ENCODE measurements at places on chromosomes 5 and 9.

GRCh38 chr5:116377276-116378006, 197.2 kb downstream of the SEMA6A start:
- DNase-seq: no peak

- peak; percentile 42 for DNase-seq
Measured at GRCh38 chr5:123808461-123809380, 296.7 kb downstream of the CSNK1G3 start.

DNA sequence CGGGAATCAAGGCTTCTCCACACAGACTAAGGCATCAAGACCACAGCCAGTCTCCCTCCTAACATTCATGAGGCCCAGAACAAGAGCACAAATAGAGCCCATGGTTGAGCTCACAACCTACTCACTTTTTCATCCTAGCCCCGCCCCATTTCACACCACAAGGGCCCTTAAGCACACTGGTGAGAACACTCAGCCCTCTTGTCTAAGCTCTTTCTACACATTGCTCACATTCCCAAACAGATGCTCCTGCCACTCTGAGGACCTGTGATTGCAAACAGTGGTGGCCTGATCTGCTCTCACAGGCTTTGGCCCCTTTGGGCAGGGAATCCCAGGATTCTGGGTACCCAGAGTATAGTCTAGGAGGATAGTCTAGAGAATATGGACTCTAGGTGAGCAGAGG, 54.0 kb downstream of the FEM1C start:
- no peak for DNase-seq

DNA sequence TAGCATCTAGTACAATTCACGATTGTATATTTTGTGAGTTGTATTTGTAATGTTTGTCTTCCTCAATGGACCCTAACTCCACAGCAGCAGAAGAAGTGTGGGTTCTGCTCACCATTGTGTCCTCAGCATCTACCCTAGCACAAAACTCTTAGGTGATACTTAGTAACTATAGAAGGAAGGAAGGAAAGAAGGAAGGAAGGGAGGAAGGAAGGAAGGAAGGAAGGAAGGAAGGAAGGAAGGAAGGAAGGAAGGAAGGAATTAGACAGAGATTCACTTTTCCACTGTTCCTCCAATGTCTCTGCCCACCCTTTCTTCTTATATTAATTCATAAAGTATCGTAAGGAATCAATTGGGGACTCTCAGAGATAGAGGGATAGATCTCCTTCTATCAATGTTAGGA, 288.2 kb downstream of the NFIB start:
- DNase-seq: no peak

DNA sequence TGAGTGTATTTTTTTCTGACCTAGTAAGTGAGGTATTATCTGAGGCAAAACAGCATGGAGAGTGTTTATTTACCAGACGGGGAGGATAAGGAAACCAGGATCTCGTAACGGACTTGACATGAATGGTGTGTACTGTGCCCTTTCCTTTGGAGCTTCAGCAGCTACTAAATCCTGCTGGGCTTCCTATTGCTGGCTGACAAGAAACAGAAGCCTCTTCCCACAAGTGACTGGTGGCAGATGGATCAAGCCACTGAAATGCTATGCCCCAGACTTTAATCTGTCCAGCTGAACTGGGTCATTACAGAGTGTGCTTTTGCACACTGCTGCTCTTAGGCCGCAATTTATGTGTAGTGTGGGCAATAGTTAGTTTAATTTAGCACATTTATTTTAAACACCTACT, 162.7 kb upstream of the MRPS30 start:
- peak; percentile 72 for DNase-seq

GRCh38 chr9:137745541-137745991, 126.8 kb downstream of the EHMT1 start:
- DNase-seq: no peak

DNA sequence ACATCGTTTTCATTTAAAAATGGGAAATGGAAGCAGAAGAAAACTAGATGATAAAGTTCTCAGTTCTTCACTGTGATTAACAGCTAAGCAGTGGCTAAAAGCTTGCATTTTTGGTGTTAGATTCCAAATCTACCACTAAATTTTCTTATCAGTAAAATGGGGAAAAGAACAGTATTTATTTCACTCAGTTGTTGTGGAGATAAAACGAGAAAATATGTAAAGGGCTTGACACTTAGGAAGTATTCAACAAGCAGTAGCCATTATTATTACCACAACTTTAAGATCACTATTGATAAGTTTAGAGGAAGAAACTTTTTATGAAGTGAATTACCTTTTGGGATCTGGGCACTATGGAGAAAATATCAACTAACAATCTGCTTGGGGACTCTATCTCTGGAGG, 4.5 kb downstream of the STOM start:
- no peak for DNase-seq

GRCh38 chr5:1523480-1523792, 324 bp downstream of the LPCAT1 start:
- no peak for DNase-seq

GRCh38 chr9:110156416-110156815, 51.5 kb downstream of the C9orf152 start:
- DNase-seq: no peak

DNA sequence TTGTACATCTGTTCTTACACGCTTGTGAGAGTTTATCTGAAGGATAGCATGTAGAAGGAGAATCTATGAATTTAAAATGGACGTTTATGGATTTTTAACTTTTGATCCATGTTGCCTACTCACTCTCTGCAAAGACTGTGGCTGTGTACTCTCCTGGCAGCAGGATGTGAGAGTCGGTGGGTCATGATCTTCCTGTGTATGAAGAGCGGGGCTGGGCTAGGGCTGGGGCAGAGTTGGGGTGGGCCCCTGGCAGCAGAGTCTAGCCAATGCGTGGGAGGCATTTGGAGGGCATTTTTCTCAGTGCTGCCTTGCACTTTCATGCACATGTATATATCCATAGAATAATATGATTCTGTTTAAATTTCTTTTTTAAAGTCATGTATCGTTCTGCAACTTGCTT, 24.0 kb upstream of the DAB2IP start:
- DNase-seq: no peak

DNA sequence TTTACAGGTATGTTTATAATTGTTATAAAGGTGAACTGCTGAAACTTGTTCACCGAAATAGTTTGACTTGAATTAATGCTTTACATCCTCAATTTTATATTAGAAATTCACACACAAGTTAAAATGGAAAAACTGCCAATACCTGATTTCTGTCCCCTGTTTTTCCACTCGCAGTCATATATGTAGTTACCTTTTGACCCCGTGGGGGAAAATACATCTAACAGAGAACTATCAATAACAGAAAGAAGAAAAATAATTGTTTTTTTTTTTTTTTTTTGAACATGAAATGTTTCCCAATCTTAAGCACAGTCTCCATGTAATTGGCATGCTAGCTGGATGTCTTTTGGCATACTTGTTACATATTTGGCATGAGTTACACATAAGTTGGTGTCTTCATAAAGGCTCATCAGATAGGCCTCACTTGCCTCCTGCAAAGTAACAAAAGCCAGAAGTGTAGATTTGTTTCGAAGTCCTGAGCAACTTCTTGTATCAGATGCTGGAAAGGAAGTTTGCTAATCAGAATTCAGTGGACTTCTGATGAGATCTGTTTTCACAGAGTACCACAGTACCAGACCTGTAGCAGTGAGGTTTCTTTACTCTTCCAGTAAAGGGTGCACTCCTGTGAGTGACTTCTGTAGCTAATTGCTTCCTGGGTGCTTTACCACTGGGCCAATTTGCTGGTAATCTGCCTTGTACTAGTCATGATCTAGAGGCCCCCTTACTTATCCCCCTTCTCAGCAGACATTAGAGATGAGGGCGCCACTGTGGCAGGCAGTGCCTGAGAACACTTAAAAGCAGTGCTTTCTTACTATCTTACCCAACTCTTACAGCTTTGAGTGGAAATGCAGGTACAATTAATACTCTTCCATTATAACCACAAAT, 36.2 kb upstream of the CXXC5 start:
- DNase-seq: no peak

- DNase-seq: no peak
Measured at GRCh38 chr5:139982157-139982974, 60.7 kb downstream of the NRG2 start.

DNA sequence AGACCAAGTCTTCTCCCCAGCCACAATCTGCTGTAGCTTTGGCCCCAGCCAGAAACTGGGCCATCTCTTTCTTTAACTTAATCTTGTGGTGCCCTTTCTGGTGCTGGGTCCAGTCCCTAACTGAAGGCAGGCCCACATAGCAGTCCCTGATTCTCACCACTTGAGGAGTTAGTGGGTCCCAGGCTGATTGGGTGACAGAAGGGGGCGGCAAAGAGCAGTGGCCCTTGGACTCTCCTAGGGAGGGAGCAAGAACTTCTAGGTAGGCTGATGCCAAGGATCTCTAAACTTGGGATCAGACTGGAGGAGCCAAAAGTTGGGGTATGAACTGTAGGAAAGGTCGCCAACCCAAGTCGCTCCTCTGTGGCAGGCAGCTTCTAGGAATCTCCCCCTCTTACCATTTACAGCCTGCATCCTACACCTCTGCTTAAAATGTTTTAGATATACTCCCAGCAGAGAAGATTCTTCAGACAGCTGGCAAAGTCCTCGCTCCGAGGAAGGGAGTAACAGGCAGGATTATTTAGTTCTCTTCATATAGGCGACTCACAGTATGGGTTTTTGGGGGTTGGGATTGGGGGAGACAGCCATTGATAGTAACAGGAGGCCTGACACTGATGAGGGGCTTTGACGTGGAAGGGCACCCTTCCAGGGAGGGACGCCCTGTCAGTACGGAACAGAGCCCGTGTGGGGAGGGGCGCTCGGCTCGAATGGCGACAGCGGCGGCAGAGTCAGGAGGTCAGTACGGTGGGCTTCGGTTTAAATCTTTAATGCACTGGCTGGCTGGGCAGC, 2.0 kb upstream of the CCL27 start:
- peak; percentile 83 for DNase-seq

GRCh38 chr9:71814226-71814625, 45.9 kb upstream of the CEMIP2 start:
- no peak for DNase-seq

- no peak for DNase-seq
Measured at GRCh38 chr9:270657-271237, 56.1 kb downstream of the DOCK8 start.

GRCh38 chr9:19241728-19242127, 11.2 kb downstream of the DENND4C start:
- no peak for DNase-seq

DNA sequence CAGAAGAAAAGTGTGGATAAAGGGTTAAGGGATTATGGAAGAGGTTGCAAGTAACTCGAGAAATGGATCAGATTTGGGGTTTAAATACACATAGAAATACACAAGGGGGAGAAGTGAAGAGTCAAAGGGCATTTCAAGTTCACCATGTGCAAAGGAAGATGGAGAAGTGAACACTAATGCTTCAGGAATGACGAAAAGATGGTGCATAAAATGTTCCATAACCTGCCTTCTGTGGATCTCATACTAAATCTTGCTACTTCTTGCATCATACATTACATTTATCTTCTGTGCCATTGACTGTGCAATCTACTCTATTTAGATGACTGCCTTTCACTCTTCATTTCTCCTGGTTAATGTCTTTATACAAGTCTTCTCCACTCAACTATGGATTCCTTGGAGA, 5.7 kb upstream of the SMC2 start:
- no peak for DNase-seq

- DNase-seq: no peak
Measured at GRCh38 chr5:14721990-14722656, 57.6 kb downstream of the OTULIN start.

DNA sequence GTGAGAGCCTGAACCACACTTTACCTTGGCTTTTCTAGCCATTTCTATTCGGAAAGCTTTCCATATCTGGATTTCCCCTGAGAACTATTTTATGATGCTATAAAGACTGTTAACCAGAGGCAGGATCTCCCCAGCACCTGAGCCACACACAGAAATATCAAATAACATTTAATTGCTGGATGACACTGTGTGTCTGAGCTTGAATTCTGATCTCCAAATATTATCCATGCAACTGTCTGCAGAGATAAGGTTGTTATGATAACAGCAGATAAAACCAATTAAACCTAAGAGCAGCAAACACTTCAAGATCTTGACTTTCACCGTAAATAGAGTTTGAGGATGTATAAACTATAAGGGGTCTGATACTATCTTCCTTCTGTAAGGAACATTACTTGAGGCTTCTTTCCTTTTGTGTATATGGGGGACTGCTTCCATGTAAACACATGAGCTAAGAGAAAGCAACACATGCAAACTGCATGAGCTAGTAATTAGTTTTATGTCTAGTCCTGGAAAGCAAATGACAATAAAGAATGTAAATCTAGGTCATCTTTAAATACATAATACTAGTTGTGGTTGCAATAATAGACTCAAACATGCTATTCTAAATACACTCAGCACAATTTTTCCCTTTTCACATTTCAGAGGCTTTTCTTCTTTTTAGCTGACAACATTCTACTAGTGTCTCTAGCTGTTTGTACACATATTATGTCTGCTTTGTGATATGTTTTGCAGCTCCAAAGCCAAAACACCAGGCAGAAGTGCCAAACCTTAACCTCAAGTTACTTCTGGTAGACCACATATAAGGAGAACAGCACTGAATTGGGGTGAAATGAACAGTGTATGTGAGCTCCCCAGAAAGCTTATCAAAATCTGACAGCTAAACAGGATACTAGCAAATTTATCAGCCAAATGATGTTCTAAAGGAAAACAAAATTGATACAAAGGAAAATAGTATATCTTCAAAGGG, 136.5 kb downstream of the EFNA5 start:
- DNase-seq: no peak

DNA sequence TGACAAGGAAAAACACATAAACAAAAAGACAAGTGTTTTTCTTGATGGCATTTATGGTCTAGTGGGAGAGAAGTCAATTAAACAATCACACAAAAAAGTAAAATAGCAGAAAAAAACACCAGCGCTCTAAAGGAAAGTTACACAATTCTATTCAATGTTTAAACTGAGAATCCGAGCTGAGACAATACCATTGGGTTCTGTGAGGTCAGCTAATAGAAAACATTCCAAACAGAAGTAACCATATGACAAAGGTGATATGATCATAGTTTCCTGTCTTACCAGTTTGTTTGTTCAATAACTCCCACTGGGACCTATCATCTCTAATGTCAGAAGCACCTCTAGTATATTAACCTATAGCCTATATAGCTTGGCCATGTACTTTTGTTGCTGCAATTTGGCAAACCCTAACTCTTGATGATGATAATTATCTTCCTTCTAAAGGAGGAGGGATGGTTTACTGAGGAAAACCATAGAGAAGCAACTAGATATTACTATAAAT, 1030.0 kb downstream of the CDH12 start:
- no peak for DNase-seq

GRCh38 chr5:87114631-87115030, 153.1 kb upstream of the RASA1 start:
- DNase-seq: no peak

GRCh38 chr5:170341545-170341944, 44.0 kb upstream of the LCP2 start:
- DNase-seq: no peak

DNA sequence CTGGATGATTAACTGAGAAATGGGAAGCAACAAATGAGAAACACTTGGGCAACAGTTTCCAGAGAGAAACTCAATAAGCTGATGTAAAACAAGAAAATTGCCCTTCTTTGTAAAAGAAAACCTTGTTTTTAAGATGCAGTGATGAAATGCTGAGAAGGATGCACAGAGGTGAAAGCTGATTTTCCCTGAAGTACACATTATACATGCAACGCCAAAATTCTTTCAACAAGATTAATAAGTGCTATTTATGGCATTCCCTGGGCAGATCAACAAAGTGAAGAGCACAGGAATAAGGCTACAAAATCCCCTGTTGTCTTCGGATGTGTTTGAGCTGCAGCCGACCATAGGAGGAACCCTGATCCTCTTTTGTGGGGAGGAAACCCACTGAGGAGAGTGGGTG, 208.0 kb upstream of the ANKH start:
- no peak for DNase-seq

Measured in cerebellar cortex (tissue), 1 donor.